ENCODE measurements at places on chromosomes 16 and 17.
A peak's percentile ranks its signal among the peaks of the same experiment; 100 is the strongest.

DNA sequence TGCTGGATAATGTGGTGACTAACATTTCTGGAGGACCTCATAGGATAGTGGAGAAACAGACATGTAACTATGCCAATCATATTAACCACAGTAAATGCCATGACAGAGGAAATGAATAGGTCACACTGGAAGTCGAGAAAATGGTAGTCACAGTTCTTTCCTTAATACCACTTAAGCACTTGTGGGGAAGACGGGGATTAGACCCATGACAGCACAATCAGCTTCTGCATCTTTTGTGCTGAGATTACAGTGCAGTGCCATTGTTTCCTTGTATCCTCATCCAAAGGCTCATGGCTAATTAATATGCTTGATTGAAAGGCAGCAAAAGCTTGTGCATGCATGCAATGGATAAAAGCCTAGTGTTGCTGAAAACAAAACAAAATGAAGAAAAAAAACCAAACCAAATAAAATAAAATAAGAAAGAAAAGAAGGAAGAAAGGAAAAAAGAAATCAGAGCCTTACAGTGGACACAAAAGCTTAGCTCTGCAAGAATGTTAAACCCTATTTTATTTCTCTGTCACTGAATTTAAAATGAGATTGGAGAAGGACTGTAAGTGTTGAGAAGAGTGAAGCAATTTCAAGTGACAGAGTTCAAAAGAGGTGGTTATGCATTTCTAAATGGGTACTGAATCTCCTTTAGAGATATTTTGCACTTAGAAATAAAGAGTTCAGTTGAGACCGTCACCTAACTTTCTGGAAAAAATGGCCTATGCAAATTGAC is 1011.9 kb downstream of the CDH8 start:
- no peak for DNase-seq

DNA sequence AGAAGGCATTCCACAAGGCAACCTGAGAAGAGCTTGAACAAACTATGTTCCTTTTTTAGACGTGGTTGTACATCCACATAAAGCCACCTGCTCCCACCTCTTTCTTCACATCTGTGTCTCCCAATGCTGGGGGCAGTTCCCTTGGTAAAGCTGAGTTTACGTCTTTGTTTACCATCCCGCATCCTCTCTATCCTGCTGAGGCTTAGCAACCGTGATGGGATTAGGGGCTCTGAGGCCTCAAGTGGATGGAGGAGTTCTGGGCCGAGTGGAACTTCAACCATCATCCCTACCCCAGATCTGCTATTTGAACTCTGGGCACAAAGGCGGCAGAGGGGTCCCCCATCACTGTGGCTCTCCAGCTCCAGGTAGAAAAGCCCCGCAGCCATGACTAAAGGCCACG is 94.2 kb upstream of the CREBBP start:
- no peak for DNase-seq

GRCh38 chr17:66272811-66273585 is 29.4 kb upstream of the PRKCA start:
- peak; percentile 70 for DNase-seq

GRCh38 chr17:77882481-77883212 is 75.9 kb upstream of the TNRC6C start:
- no peak for DNase-seq

GRCh38 chr17:40437095-40437732 is 6.0 kb upstream of the IGFBP4 start:
- no peak for DNase-seq

- DNase-seq, result no peak
Measured at GRCh38 chr17:17772231-17772630, 64.6 kb downstream of the SREBF1 start.

- no peak for DNase-seq
Measured at GRCh38 chr17:44557651-44558285, 484 bp downstream of the FZD2 start.

DNA sequence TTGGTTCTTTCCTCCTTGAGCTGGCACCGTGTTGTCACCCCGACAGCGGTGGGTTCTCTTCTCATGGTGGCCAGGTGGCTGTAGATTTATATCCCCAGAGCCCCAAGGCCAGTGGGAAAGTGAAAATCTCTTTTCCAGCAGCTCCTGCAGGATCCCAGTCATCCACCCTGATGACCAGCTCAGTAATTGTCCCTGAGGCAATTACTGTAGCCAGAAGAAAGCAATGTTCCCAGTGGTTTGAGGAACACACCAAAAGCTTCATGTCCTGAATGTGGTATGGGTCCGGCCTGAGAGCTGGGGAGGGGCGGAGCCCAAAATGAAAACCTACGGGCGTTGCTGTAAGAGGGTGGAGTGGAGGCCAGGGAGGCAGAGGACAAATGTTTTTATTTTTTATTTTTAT is 69.0 kb downstream of the WSB1 start:
- no peak for DNase-seq

GRCh38 chr17:72422505-72423285 is 301.9 kb downstream of the SOX9 start:
- DNase-seq, result no peak

GRCh38 chr17:13288248-13288647 is 270.4 kb upstream of the ELAC2 start:
- DNase-seq, result no peak

DNA sequence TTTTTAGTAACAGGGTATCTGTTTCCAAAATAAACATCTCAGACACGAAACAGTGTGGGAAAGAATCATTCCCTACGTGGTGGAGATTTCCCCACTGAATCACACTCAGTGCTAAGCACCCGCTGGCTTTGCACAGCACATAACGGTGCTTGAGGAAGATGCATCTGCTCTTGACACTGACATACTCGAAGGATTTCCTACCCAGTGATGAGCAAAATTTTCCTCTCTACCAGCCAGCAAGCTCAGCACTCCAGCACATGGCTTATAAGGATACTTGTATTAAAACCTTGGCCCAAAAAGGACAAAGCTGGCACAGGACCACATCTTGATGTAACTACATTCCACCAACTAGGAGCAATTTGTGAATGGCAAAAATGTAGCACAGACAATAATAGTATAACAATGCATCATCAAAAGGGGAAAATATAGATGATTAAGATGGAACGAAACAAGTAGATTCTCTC is 59.0 kb downstream of the ANKFY1 start:
- DNase-seq, result peak; percentile 87

DNA sequence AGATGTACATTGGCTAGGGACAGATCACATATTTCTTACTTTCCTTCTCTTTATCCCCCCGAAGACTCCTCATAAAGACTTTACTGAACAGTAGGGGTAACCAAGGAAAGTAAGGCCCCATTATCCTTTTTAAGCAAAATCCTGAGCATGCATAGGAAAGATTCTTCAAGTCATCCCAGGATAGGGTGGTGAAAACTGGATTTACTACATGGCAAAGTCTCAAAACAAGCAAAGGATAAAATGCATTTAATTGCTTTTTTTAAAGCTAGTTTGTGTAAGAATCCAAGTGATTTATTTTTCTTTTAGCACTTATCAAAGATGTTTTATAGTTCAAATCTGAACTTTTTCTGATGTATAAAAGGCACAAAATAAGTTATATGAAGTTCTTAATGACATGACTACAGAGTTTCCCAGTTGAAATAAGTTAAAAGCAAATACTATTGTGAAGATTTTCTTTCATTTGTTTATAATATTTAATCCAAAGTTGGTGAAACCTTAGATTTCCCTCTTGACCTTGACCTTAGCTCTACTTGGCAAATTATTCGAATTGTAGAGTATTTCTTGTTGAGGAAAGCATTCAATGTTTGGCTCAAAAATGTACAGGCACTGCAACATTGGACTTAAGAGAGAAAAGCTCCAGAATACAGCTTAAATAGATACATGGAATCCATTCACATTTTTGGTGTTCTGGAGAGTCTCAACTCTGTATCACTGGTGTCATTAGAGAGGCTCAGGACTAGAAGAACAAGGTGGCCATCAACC is 104.3 kb downstream of the ABCA8 start:
- DNase-seq, result no peak

- DNase-seq, result no peak
Measured at GRCh38 chr16:88853325-88853941, 3.3 kb downstream of the GALNS start.

DNA sequence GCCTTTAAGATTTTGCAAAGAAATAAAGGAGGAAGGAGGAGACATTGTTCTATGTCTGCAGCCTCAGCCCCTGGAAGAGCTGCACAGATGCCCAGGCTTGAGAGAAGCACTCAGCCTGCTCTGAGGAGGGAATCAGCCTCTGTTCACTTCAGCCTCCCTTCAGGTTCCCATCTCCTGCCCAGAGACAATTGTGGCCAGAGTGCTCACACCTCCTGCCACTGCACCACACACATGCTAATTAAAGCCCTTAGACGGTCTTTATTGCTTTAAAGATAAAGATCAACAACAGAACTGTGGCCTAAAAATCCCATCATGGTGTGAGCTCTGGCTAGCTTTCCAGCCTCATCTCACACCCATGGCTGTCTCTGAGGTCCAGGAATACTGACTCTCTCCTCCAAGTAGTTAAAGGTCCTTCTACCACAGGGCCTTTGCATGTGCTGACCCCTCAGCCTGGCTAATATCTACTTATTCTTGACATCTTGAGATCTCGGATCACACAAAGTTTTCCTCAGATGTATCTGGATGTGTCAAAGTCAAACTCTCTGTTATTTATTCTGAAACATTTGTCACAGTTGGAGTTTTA is 33.8 kb downstream of the CHD9NB start:
- no peak for DNase-seq

Data from fibroblast of skin of left biceps (primary cell).